ENCODE measurements at places on chromosomes 11 and 22.

GRCh38 chr11:101456812-101457211 lies 127.0 kb downstream of the TRPC6 start:
- DNase-seq: no peak

GRCh38 chr11:62902932-62903331 lies 18.2 kb downstream of the CHRM1 start:
- no peak for DNase-seq

DNA sequence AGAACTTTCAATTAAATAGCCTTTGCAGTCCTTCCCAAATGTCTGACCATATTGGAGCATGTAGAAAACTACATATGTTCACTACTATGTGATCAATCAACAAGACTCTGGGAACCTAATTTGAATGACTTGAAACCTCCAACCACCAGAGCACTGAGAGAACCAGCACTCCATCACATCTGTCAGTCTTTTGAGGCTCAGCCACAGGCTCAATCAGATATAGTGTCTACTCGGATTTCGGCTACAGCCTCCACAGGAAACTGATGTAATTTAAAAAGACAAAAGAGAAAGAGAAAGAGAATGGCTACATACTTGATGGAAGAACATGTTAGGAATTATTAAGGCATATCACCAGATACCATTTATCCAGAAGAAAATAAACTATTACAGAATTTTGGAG lies 859.0 kb downstream of the FAM181B start:
- no peak for DNase-seq

DNA sequence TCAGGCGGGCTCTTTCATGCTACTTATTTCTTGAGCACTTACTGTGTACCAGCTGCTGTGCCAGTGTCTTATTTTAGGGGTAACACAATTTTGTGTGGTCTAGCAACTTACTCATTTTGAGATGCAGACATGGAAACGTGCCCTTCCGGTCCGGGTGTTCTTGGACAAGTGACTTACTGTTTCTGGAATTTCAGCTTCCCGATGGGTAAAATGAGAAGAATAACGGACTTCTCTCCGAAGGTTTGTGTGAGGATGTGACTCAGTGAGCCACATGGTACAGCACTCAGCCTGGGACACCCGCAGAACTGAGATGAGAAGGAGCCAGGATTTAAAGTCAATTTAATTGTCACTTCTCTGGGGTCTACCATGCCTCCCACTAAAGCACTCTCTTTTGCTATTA lies 114.5 kb upstream of the SYT13 start:
- no peak for DNase-seq

GRCh38 chr11:131940126-131940525 lies 569.7 kb downstream of the NTM start:
- no peak for DNase-seq

GRCh38 chr11:83249972-83250593 lies 36.1 kb downstream of the CCDC90B start:
- DNase-seq: no peak

- DNase-seq: no peak
Measured at GRCh38 chr11:5891216-5891800, 1.7 kb upstream of the OR52E5 start.

DNA sequence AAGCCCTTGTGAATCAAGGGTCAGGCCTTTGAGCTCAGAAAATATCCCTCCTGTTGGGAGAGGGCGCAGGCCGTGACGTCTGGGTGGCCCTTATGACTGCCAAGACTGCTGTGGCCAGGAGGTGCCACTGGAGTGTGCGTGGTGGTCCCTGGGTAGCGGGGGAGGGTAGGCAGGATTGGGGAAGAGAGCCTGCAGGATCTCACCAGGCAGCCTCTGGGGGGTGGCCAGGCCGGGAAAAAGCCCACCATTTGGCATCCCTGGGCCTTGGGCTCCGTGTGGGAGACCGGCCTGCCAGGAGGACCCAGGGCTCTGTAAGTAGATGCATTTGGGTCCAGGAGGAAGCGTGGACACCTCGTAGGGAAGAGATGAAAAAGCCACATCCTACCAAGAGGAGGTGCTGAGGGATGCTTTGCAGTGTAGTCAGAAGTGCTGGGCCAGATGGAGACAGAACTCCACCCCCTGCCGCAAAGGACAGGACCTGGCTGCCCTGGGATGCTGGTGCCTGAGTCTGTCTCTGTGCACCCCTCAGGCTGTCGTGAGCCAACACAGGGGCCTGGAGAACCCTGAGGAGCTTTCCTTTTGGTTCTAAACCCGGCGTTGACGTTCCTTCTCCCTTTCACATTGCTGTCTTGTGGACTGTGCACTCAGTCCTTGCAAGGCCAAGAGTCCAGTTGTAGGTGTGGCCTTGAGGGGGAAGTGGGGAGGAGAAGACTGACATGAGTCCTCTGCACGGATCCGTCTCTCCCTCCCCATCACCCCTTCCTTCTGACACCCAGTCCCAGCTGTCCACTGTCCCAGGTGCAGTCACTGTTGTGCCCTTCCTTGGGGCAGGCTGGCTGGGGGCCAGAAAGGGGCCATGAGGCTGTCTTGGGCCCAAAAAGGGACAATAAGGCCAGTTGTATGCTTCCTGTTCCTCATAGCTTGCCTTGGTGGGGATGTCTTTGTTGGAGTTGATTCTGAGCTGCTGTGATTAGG lies 12.7 kb upstream of the MIEF1 start:
- no peak for DNase-seq

GRCh38 chr11:96205460-96205809 lies 137.6 kb downstream of the MAML2 start:
- no peak for DNase-seq

GRCh38 chr22:33806191-33806590 lies 114.1 kb downstream of the LARGE1 start:
- DNase-seq: no peak

- DNase-seq: no peak
Measured at GRCh38 chr11:35518766-35519165, 6.7 kb downstream of the PAMR1 start.

- no peak for DNase-seq
Measured at GRCh38 chr22:28406246-28406645, 273.4 kb downstream of the TTC28 start.

GRCh38 chr11:13761716-13762115 lies 93.2 kb downstream of the FAR1 start:
- no peak for DNase-seq

DNA sequence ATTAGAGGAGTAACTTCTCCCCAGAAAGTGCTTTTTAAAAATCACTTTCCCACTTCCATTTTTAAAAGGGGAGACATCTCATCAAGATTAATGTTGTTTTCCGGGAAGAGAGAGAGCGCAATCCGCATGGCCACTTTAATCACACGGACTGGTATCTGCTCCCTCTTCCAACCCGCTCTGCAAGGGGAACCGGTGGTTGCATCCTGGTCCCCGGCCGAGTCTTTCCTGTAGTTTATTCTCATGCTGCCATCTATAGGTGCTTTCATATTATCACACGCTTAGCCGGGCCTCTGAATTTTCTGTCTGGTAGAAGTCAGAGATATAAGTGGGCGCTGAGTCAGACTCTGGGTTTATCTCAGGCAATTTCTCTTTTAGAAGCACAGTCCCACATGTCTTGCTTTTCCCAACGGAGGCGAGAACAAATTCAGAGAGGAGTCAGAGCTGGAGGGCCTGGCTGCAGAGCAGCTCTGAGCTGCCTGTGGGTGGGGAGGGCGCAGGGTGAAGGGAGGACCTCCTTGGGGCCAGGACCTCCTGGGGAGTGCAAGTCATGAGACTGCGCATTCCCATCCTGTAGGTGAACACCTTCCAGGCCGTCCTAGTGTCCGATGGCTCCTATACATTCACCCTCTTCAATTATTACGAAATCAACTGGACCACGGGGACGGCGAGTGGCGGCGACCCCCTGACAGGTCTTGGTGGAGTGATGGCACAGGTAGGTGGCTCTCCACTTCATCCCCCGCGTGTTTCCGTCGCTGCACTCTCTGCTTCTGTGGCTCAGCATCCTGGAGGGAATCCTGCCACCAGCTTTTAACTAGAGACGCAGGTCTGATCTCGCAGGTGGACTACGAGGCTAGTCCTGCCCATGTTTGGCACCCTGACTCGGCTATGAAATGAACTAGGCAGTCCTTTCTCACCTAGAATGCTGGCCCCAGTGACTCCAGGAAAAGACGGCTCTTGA lies 11.7 kb downstream of the TECTA start:
- peak; percentile 28 for DNase-seq

- DNase-seq: no peak
Measured at GRCh38 chr22:48179571-48180546, 1417.4 kb downstream of the TBC1D22A start.

DNA sequence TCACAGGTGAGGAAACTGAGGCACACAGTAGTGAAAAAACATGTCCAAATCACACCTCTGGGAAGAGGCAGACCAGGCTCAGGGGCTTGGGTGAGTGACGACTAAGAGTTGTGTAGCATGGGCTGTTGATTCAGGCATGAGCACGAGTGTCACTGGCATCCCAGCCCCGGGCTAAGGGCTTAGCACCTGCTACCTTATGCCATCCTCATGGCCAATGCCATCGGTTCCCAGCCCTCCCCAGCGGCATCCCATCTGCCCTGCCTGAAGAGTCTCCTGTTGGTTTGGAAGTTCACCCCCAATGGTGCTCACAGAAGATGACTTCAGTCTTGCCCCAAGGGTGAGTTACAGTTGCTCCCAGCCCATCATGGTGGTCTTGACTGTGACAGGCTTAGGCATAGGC lies 22.4 kb downstream of the MB start:
- DNase-seq: no peak

DNA sequence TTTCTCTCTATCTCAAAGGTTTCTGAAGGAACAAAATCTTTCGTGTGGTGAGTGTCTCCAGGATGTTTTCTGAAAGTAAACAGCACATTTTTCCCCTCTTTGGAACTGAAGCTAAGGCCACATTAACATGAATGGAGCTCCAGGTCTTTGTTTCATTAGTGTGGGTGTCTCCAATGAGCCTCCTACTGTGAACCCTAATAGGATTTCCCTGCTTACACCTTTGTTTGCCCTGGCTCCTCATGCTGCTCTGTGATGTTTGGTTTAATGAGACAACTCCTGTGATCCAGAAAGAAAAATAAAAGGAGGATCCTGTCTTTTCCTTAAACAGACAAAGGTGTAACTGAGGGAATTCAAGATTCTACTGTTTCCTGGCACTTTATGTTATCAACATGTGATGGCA lies 76.9 kb upstream of the SLC6A5 start:
- DNase-seq: no peak

- no peak for DNase-seq
Measured at GRCh38 chr11:123504401-123504800, 74.3 kb downstream of the GRAMD1B start.

- no peak for DNase-seq
Measured at GRCh38 chr22:31295831-31296657, 3.8 kb upstream of the PIK3IP1 start.

DNA sequence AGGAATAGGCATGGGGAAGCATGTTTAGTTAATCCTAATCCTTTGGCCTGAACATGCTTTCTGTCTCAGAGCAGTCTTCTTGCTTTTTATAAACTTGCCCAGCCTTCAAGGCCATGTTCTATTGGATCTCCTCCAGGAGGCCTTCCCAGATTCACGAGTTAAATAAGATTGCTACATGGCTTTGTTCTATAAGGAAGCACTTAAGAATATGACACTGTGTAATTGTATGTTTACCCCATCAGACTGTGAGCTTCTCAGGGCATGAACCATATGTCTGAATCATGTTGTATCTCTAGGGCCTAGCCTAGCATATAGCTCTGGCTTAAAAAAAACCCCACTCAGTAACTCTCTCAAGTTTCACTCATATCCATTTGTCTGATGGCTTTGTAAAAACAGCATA lies 26.4 kb upstream of the UCP3 start:
- DNase-seq: no peak

GRCh38 chr11:93775289-93775688 lies 8.8 kb upstream of the MED17 start:
- no peak for DNase-seq

DNA sequence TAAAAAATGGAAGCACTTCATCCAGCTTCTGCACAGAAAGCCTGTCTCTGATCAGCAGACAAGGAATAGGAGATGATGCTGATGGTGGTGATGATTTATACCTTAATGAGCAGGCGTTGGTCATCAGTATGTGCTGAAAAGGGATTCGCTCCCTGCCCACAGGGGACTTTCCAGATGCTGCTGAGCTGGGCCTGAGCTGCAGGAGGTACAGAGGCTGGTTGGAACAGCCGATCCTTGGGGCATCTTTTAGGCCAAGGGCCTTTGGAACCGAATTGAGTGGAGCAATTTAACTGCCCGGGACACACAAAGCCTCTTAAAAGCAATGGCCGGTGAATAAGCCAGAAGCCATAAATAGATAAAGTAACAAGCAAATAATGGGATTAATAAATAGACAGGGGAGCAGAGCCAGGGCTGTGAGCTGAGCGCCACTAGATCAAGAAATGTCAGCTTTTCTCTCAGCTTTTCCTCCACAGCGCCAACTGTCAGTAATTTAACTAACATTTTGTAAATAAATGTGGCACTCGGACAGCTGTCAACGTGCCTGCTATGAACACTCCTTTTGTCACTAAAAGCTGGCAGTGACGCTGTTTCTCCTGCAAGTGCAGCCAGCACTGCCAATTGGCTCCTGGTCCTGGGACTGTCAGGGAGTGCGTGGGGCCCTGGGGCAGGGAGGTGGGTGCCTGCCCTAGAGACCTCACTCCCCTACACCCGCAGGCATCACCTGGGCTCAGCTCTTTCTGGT lies 562.3 kb downstream of the NTM start:
- peak; percentile 25 for DNase-seq

DNA sequence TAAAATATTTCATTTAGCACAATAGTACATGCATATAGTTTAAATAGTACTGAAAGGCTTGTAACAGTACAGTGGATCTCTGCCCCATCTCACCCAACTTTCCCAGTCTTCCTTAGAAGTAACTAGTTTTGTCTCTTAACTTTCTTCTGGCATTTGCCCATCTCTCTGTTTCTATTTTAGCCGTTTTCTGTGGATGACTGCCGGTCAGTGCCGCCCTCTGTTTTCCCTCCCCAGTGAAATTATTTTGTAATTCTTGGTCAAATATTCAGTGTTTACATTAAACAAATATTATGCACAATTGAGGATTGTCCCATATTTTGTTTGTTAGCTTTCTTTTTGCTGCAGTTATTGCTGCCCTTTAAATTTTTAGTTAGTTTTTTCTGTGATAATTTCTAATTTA lies 8.3 kb downstream of the PDHX start:
- DNase-seq: no peak

All from C1 segment of cervical spinal cord (tissue), 14 donors.